Substantia nigra (tissue), 51 donors: ENCODE measurements at places on chromosomes 1 and 21.

DNA sequence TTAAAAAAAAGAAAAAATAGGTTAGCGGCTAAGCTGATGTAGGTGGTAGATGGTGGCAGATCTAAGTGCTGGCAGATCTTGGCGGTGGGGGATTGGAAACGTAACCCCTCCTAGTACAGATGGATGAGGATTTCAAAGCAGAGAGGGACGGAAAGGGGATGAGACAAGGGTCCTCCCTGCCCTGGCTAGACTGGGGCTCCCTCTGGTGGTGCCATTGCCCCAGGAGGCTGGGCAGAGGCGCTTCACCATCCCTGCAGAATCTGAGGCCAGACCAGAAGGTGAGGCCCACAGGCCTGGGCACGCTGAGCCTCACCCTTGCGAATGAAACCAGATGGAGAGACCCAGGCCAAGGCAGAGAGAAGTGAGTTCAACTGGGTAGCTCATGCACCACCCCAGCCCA, 7.0 kb upstream of the PLEKHA6 start:
- DNase-seq = no peak

GRCh38 chr1:158806916-158807536, 24.1 kb upstream of the MNDA start:
- DNase-seq = no peak

DNA sequence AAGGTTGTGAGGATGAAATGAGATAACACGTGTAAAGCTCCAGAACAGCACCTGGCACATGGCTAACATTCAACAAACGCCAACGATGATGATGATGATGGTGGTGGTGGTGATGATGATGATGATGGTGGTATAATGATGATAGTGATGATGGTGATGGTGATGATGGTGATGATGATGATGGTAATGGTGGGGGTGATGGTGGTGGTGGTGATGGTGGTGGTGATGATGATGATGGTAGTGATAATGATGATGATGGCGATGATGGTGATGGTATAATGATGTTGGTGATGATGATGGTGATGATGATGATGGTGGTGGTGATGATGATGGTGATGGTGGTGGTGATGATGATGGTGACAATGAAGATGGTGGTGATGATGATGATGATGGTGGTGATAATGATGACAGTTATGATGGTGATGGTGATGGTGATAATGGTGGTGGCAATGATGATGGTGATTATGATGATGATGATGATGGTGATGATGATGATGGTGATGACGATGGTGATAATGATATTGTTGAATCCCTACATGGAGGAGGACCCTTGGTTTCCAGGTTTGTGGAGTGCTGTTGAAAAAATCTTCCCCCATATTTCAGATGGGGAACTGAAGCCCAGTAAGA, 54.1 kb downstream of the DMRTA2 start:
- no peak for DNase-seq

- DNase-seq = no peak
Measured at GRCh38 chr1:180693564-180694244, 61.9 kb downstream of the XPR1 start.

DNA sequence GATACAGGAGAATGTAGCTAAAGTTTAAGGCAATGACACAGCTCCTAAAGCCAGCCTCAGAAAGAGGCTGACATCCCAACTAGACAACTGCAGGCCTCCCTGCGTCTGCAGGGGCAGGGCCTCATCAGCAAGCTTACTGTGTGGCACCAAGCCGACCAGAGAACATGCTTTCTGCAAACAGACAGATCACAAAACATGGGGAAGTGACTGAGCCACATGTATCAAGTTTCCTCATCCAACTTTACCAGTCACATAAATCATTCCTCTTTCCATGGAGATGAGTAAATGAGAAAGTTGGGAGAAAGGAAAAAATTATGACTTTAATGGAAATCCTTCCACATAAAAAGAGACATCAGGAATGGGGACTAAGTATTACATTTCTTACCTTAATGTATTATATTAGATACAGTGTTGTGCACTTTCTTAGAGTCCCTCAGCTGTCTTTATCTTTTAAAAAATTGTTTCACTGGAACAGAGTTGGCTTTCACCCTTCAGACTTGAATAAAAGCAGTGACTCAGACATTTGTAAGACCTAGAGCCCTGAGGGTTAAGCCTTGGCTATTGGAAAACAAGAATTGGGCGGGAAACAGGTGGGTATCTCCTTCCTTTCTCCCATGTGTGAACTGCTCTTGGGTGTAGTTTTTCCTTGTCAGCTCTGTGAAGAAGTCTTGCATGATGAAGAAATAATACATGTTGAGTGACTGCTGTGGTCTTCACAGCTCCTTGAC, 305.7 kb upstream of the SNX7 start:
- DNase-seq = no peak

- DNase-seq = no peak
Measured at GRCh38 chr1:40630488-40631223, 34.8 kb downstream of the RIMS3 start.

GRCh38 chr1:84603941-84604830, 29.9 kb upstream of the CTBS start:
- DNase-seq = no peak

DNA sequence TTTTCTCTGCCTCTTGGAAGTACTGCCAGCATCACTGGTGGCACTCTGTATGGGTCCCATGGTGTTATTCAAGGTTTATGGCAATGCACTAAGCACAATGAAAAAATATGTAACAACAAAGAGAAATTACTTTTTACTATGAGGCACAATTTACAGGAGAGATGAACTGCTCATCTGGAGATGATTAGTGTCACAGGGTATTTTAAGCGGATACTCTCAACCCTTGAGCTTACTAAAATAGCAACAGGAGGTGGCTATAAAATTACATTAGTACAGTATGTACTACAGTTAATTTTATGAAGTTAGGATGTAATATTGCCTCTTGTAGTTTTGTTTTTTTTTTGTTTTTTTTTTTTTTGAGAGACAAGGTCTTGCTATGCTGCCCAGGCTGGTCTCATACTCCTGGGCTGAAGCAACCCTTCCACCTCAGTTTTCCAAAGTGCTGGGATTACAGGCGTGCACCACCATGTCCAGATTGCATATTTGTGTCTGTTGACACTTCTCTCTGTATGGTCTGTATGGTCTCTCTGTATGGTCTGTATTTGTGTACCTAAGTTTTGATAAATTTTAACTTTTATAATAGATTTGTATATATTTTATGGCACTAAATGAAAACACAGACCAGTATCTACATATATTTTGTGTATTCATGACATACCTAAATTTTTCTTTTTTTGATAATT, 175.6 kb upstream of the HP1BP3 start:
- no peak for DNase-seq

- DNase-seq = no peak
Measured at GRCh38 chr1:8166406-8166805, 140.3 kb upstream of the ERRFI1 start.

- DNase-seq = no peak
Measured at GRCh38 chr1:243508303-243508713, 252.5 kb downstream of the SDCCAG8 start.

GRCh38 chr21:43330306-43330881, 96.5 kb downstream of the SIK1 start:
- no peak for DNase-seq

DNA sequence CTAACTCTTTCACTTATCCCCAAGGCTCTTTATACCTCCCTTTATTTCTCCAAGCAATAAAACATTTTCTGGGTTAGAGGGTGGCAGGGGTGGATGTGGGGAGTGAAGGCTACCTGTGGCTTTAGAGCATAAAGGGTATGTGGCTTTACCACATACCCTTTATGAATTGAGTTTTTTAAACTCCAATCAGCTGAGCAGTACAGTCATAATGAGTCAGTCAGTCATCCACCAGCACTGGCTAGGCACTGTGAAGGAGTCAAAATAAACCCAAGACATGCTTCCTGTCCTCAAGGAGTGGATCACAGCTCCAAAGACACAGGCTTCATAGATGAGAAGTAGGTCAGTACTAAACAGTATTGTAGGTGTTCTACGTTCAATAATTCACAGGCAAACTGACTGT, 2.6 kb upstream of the TDRD10 start:
- no peak for DNase-seq

DNA sequence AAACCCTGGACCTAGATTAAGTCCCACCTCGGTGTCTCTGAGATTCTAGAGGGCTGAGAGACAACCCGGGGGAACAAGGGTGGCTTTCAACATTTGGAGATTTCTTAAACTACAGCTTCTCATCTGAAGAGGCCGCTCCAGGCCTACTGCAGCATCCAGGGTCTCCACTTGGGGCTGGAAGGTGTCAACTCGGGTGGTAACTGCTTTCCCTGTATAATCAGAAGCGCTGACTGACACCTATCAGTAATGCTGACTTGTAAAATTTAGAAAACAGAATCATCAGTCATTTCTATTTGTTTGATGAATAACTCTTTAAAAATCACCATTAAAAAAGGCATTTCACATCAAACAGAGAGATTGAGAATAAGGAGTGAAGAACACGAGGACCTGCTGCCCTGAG, 226.0 kb downstream of the PBX1 start:
- DNase-seq = no peak

DNA sequence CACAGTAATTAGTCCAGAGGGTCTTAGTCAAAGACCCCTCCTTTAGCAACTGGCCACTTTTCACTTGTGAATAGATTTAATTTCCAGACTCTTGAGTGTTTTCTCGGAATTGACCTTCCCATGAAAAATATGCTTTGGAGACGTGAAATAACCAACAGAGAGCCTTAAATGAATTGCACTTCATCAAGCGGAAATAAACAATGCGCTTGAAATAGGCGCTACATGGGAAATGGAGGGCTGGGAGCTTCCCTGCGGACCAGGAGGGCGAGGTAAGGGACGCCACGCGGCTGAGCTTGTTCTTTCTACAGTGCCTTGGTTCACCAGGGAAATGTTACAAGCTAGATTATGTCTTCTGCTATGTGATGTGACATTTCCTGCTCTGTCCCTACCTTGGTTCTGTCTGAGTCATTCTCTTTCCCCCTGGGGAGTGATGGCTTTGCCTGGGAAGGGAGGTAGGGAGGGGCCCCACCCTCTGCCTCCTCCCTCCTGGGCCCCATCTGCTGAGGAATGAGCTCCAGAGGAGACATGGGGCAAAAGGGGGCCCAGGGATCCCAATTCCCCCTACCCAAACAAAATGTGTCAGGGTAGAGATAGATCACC, 619.3 kb downstream of the PTPRU start:
- no peak for DNase-seq

- DNase-seq = no peak
Measured at GRCh38 chr1:160637821-160638539, 8.9 kb downstream of the SLAMF1 start.

DNA sequence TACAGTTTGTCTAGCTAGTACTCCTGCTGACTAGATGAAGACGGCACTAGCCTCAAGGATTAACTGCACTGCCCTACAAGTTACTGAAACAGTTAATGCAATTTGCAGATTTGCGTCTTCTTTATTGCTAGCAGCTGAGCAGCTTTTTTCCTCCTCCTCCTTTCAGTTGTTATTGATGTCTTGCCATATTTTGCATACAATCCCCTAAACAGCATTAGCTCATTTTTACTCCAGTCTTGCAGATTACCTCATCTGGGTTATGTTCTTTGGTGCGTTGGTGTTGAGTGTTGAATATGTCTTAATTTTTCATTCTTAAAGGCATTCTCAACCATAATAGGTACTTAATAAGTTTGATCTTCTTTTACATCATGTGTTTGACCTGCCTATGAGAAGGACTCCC, 363.4 kb upstream of the LYPLAL1 start:
- no peak for DNase-seq

- no peak for DNase-seq
Measured at GRCh38 chr1:97567000-97567749, 353.7 kb downstream of the DPYD start.

DNA sequence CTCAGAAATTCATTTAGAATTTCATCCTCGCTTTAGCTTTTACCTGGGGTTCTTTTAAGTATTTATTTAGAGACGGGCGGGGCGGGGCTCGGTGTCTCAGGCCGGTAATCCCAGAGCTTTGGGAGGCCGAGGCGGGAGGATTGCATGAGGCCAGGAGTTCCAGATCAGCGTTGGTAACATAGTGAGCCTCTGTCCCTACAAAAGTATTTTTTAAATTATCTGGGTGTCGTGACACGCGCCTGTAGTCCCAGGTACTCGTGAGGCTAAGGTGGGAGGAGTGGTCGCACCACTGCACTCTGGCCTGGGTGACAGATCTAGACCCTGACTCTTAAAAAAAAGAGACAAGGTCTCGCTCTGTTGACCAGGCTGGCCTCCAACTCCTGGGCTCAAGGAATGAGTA, 942 bp upstream of the RSBN1 start:
- no peak for DNase-seq

DNA sequence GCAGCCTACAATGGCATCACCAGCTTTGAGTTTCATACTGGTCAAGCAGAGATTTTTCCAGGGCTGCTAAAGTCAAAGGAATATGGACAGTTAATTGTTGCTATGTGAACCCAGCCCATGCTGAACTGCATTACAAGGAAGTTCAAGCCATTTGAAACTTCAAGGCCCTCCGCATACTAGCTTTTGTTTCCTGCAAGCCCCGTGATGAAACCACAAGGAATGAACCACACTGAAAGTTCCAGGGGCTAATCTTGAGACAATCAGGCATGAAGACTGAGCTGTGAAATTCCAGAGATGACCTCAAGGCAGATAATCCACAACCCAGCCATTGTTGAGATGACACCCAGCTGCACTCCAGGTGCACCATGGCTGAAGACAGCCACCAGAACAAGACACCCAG, 180.8 kb downstream of the C1orf21 start:
- DNase-seq = no peak

- no peak for DNase-seq
Measured at GRCh38 chr1:228084325-228084724, 1.8 kb downstream of the ARF1 start.

GRCh38 chr1:33823830-33824229, 40.0 kb upstream of the HMGB4 start:
- DNase-seq = no peak

DNA sequence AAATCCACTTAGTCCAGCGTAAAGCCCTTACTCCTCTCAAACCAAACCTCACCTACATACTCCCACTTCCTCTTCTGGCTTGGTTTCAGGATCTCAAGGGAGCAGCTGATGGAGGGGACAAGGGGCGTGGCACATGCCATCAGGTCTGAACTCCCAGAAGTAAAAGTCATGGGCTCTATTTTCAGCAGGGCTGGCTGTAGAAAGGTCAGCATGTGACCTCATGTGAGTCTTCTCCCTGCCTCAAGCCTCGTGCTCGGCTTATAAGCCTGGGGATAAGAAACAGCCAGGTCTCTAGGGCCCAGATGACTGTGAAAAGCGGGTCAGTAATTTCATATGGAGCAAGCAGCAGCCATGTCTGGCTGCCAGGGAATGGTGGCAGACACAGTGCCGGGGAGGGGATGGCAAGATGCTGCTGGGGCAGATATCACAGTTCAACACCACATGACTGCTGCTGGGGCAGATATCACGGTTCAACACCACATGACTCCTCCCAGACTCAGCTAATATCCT, 227.9 kb downstream of the KCNH1 start:
- DNase-seq = no peak

DNA sequence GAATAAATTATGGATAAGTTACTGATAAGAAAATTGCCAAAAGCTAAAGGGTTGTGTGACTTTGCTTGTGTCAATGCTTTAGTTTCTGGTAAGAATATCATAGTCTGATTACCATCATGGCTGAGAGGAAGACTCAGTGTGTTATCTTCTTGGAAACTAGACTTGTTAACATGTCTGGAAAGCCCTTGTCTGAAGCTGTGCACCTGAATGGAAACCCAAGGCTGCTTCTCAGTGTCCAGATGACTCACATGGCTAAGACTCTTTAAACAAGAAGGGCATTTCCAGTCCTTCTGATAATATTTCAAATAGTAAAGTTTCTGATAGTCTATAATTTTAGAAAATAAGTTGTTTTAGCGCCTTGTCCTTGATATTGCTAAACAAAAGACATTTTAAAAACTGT, 1092.7 kb downstream of the PLA2G4A start:
- no peak for DNase-seq

GRCh38 chr1:224435999-224436398, 1.4 kb upstream of the WDR26 start:
- no peak for DNase-seq
